ENCODE measurements at places on chromosomes 6 and 20. TPM values are rescaled to one million over a fixed set of nuclear protein-coding genes. Genes with fewer than 3 reads are reported as not detected.

Gene FRMD1
- total RNA-seq = not detected

DNA sequence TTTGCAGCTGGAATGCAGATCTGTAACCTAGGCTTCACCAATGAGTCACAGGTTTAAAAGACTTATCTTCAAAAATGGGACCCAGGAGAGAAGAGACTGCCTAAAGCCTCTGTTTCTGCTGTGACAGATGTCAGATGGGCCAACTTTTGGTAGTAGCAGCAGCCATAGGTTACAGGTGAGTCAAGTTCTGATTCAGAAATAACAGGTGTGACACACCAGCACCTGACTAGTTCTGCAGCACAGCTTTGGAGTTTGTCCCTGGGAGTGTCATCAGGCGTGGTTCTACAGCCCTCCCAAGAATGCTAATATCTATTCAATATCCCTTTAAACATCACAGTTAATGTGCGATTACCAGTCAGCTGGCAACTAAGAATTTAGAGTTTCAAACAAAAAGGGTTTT, 121.9 kb upstream of the BTN3A2 start:
- no peak overlapping the region for H3K27ac ChIP-seq
- no peak for DNase-seq
- H3K4me1 ChIP-seq = no peaks in the 10 kb centered on the region

DNA sequence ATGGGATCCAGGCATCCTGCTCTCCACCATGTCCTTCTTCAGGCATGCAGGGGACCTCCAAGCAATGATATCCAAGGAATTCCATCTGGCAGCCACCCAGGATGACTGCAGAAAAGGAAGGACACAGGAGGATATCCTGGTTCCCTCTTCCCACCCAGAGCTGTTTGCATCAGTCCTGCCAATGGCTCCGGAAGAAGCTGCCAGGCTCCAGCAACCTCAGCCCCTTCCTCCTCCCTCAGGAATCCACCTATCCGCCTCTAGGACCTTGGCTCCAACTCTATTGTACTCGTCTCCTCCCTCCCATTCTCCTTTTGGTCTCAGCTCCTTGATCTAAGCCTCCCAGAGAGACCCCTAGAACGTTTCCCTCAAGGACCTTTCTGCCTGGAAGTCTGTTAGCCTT, 733 bp upstream of the PSORS1C2 start:
- H3K4me3 ChIP-seq = no peak overlapping the region
- H3K27ac ChIP-seq = no peak overlapping the region
- DNase-seq = peak; percentile 27
- no peaks in the 10 kb centered on the region for H3K27me3 ChIP-seq
- peaks cover 10% of the 10 kb centered on the region for H3K4me1 ChIP-seq
- no peaks in the 10 kb centered on the region for H3K36me3 ChIP-seq

DNA sequence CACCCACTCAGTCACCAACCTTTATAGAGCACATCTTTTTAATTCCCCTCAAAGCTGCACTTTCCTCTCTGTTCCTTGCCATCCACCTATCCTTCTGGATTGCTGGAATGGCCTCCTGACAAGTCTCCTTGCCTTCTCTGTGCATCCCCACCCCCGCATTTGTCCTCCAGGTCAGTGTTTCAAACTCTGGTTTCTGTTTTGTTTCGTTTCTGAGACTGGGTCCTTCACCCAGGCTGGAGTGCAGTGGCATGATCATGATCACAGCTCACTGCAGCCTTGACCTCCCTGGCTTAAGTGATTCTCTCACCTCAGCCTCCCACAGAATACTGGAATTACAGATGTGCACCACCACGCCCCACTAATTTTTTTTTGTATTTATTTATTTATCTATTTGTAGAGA, 96.2 kb downstream of the PLCB1 start:
- H3K4me1 ChIP-seq = peaks cover 10% of the 10 kb centered on the region
- H3K36me3 ChIP-seq = no peaks in the 10 kb centered on the region
- no peaks in the 10 kb centered on the region for H3K27me3 ChIP-seq
- DNase-seq = no peak
- H3K4me3 ChIP-seq = no peak overlapping the region

DNA sequence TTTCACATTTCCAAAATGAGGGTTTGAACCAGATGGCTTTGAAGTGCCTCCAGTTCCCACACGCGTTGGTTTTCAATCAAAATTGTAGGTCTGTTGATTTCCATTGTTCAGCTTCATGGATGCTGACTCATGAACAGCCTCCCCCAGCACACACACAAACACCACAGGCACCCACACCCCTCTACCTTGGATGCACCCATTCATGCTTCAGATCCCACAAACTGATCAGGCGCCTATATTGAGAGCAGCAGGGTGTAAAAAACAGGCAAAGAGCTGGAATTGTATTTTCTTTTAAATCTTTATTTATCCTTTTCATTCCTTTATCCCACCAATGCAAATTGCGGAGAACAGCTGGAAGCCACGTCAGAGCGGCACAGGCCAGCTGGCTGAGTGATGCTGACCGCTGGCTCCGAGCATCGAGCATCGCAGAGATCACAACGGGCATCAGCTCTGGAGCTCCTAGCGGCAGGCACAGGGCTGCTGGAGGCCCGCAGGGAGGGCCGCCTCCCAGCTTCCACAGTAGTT, 29.3 kb upstream of the TBC1D7 start:
- no peaks in the 10 kb centered on the region for H3K36me3 ChIP-seq
- peak overlapping the region; percentile 64 for H3K27ac ChIP-seq
- H3K4me1 ChIP-seq = peaks cover 48% of the 10 kb centered on the region
- peak; percentile 78 for DNase-seq
- H3K27me3 ChIP-seq = no peaks in the 10 kb centered on the region
- H3K4me3 ChIP-seq = no peak overlapping the region

DNA sequence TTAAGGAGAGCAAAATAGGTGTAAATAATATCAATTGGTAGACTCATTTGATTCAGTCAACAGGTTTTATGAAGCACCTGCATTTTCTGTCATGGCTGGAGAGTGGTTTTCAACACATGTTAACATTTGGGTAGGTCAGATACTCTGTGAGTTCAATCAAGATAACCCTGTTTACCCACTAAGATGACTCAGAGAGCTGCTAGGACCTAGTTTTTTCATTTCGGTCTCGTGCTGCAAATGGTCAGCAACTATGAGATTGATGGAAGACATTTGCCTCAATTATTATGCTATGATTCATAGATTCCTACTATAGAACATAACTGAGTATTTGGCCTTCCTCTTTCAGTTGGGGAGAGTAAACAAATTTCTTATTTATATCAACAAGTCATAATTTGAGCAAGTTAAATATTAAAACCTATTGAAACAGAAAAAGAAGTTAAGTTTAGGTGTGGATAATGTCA, 391.4 kb upstream of the CITED2 start:
- H3K36me3 ChIP-seq = no peaks in the 10 kb centered on the region
- peak overlapping the region; percentile 87 for H3K27ac ChIP-seq
- no peaks in the 10 kb centered on the region for H3K27me3 ChIP-seq
- peak; percentile 63 for DNase-seq

- H3K4me1 ChIP-seq = peaks cover 5% of the 10 kb centered on the region
- H3K27ac ChIP-seq = no peak overlapping the region
- H3K36me3 ChIP-seq = no peaks in the 10 kb centered on the region
- H3K4me3 ChIP-seq = no peak overlapping the region
- H3K27me3 ChIP-seq = no peaks in the 10 kb centered on the region
- DNase-seq = peak; percentile 51
These were observed 118.9 kb downstream of the ARMC2 start for GRCh38 chr6:108966855-108967755.

- DNase-seq = no peak
- H3K36me3 ChIP-seq = no peaks in the 10 kb centered on the region
- no peak overlapping the region for H3K4me3 ChIP-seq
- no peak overlapping the region for H3K27ac ChIP-seq
- H3K4me1 ChIP-seq = peaks cover 46% of the 10 kb centered on the region
- no peaks in the 10 kb centered on the region for H3K27me3 ChIP-seq
These were observed 27.8 kb downstream of the FYN start for GRCh38 chr6:111845441-111845871.

- no peak overlapping the region for H3K4me3 ChIP-seq
- peak overlapping the region; percentile 82 for H3K27ac ChIP-seq
- peaks cover 25% of the 10 kb centered on the region for H3K4me1 ChIP-seq
- H3K27me3 ChIP-seq = no peaks in the 10 kb centered on the region
- no peaks in the 10 kb centered on the region for H3K36me3 ChIP-seq
These were observed 167.7 kb downstream of the SIM1 start for GRCh38 chr6:100296810-100297544.

Gene OOEP
- not detected for total RNA-seq

DNA sequence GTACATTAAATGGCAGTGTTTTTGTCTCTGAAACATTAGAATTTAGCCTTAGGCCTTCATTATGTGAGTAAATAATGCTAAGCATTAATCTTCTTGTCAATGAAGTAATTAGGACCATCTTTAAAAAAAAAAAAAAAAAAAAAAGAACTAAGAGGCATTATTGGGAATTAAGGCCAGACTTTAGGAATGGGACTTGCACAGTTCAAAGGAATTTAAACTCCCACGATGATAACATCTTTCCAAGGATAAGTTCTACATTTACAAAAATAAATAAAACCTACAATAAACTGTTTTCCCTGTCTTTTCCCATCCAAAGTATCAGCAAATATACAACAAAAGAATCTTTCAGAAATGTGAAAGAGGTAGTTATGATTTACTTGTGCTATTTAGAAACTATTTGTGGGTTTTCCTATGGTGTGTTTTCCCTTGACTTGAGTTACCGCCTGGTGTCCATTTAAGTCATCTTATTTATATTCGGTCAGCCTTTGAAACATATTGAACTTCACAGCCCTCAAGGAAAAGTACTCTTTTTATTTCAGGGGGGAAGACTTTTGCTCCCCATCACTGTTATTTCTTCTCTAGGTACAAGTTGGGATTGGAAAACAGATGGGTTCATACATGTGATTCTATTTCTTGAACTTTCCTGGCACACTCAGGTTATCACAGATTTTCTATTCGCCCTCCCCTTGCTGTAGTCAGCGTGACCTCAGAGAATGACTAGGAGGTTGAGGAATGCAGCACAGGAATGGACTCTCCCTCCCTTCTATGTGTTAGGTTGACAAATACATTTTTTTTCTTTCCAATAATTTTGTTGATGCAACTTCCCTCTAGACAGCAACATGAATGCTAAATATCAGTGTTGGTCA, 13.6 kb downstream of the STMND1 start:
- DNase-seq = peak; percentile 95
- H3K4me1 ChIP-seq = peaks cover 15% of the 10 kb centered on the region
- H3K27ac ChIP-seq = peak overlapping the region; percentile 48
- H3K36me3 ChIP-seq = no peaks in the 10 kb centered on the region

Gene C6orf15
- total RNA-seq = 4.6 TPM

GRCh38 chr20:49386848-49387580, 95.5 kb downstream of the KCNB1 start:
- H3K4me1 ChIP-seq = peaks cover 3% of the 10 kb centered on the region
- no peak for DNase-seq
- H3K36me3 ChIP-seq = no peaks in the 10 kb centered on the region

DNA sequence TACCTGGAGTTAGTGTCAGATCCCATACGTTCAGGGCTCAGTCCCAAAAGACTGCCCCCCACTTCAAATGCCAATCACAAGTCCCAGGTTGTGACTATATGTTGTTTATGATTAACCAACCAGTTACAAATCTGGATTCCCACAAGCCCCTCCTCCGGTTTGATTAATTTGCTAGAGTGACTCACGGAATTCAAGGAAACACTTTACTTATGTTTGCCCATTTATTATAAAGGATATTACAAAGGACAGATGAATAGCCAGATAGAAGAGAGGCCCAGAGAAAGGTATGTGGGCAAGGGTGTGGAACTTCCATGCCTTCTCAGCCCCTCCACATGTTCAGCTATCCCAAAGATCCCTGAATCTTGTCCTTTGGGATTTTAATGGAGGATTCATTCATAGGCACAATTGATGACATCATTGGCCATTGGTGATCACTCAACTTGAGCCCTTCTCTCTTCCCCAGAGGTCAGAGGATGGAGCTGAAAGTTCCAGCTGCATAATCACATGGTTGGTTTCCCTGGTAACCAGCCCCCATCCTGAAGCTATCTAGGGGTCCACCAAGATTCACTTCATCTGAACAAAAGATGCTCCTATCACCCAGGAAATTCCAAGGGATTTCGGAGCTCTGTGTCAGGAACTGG, 2.0 kb downstream of the ECT2L start:
- H3K4me1 ChIP-seq = no peaks in the 10 kb centered on the region
- H3K4me3 ChIP-seq = no peak overlapping the region
- DNase-seq = no peak
- no peaks in the 10 kb centered on the region for H3K27me3 ChIP-seq

- H3K36me3 ChIP-seq = no peaks in the 10 kb centered on the region
- no peaks in the 10 kb centered on the region for H3K27me3 ChIP-seq
- DNase-seq = no peak
- H3K4me1 ChIP-seq = no peaks in the 10 kb centered on the region
- H3K4me3 ChIP-seq = no peak overlapping the region
- no peak overlapping the region for H3K27ac ChIP-seq
These were observed 29.1 kb downstream of the PRKN start for GRCh38 chr6:162698440-162698839.

DNA sequence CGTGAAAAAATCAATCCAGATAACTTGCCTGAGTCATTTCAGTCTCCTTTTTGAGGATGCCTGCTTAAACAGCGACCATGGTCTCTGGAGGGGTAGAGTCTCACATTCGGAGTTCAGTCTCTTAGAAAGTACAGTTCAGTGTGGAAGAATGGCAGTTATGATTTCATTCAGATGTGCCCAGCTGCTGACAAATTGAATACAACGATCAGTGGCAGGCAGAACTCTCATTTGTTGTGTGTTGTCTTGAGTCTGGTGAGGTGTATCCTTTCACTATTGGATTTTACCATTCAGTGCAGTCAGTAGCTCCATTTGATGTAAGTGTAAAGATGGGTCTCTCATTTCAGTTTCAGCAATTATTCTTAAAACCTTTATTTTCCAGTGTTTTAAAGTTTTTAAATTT, 639 bp upstream of the TULP4 start:
- H3K27ac ChIP-seq = no peak overlapping the region
- no peak overlapping the region for H3K4me3 ChIP-seq
- DNase-seq = no peak
- H3K4me1 ChIP-seq = no peaks in the 10 kb centered on the region

DNA sequence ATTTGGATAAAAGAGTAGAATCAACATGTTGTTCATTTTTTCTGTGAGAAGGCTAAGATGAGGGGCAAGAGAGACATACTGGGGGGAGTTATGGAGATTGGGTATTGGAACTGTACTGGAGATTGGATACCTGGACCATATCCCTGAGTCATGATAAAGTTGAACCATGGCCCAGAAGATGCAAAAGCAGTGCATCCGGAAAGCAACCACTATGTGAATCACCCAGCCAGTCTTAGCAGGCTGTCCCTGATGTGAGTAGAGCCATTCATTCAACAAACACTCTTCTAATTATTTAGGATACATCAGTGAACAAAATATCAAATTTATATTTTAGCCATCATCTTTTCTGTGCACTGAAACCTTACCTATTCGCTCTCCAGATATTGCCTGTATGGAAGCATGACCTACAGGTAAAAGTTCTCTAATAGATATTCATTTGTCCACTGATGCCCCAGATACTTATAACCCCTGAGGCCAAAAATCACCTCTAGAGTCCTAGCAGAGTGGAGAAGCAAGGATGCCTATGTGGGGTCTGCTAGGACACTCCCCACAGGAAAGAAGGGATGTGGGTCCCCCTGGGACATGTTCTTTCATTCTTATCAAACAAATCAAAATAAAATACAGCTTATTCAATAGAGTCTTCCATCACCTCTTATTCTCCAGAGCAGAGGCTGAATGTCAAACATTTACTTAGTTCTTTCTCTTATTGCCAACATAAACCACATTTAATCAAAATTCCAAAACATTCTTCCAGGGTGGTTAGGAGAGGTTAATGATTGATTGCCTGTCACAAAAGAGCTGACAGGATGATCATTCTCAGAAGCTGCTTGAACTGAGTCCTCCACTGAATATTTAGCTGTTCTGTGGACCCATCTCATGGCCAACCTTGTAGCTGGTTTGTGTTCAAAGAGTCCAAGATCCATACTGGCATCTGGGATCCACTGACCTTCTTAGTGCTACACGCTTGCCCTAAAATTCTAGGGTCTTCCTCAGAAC, 37.0 kb upstream of the PKHD1 start:
- H3K27ac ChIP-seq = no peak overlapping the region
- H3K27me3 ChIP-seq = no peaks in the 10 kb centered on the region
- H3K4me1 ChIP-seq = no peaks in the 10 kb centered on the region
